ENCODE measurements at places on chromosomes 1 and 21.
A peak's percentile ranks its signal among the peaks of the same experiment; 100 is the strongest.

- no peak for DNase-seq
These were observed 14.5 kb downstream of the PSMG1 start for GRCh38 chr21:39168800-39169199.

DNA sequence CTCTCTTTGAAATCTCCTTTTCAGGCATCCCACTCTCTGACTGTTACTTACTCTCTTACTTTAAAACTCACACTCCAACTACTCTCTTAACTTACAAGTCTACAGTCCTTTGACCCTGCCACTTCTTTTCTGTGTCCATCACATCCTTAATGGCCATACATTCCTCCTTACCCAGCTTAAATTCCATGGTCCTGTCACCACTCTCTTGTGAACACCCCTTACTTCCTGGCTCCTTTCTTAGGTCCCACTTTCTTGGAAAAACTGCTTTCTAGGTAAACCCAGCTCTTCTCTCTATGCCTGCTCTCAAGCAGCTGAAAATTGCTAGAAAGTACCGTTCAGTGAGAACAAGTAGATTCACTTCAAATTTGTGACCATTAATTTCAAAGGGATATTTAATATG lies 109.1 kb downstream of the OLFML2B start:
- no peak for DNase-seq

- no peak for DNase-seq
These were observed 23.9 kb downstream of the ITSN1 start for GRCh38 chr21:33666153-33666552.

DNA sequence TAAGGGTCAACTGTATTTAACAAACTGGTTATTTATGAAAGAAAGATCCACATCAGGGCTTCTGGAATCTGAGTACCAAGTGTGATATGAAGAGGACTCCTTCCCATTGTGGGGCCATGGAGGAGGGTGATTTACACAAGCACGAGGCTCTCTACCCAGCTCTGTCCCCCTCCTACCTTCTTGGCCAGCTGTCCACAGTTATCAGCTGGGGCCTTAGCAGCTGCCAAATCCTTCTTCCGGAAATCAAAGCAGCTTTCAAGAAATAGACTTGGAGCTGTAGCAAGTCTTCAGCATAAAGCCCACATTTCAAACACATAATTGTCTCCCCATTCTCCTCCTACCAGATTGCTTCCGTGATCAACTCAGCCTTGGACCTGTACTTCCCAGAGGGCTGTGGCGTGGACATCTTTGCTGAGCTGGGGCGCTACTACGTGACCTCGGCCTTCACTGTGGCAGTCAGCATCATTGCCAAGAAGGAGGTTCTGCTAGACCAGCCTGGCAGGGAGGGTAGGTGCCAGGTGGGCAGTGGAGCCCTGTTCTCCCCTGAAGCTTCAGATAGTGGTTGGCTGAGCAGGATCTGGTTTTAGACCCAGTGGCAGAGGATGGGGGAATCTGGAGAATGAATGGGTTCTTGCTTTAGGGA lies 15.5 kb downstream of the AZIN2 start:
- DNase-seq: no peak

DNA sequence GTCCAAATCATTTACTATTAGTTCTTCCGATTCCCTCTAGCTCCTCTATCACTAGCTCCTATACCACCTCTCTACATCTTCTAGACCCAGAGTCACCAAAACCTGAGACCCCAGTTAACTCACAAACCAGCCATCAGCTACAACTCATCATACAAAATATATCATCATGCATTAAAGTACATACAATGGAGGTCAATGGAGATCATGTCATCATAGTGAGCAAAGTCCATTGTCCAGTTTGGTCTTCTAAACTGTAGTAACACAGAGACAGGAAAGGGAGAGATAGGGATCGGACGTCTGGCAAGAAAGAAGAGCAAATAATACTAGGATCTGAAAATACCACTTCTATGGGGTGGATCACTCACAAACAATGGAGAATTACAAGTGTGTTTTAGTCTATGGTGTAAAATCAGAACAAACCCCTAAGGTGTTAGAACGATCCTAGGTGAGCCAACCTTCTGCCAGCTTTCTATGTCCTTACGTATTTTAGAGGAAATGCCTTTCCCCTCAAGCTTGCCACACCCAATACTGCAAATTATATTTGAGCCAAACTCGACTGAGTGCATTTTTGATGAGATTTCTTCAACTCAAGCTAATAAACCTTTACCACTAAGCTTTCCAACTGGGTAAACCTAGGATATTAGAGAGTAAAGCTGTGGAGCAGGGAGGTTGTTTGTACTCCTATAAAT lies 3.9 kb downstream of the ADIPOR1 start:
- no peak for DNase-seq

DNA sequence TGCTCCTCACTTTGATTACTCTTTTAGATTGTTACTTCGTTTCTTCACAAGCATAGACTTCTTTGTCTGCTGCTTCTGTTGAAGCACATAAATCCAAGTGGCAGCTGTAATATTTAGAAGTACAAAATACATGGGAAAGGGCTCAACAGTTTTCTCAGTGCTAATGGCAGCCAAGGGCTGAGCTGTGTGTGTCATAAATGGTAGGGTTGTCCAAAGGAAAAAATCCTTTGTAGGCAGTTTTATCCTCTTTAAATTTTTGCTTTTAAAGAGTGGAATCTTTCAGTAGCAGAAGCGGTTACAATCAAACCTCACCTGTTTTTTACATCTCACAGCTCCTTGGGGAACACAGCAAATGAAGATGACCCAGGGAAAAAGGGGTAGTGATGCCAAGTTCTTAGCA lies 650.8 kb downstream of the PLPP3 start:
- no peak for DNase-seq

- DNase-seq: no peak
These were observed 23.9 kb downstream of the IFNAR1 start for GRCh38 chr21:33348706-33349105.

GRCh38 chr1:64388336-64388735 lies 81.6 kb upstream of the CACHD1 start:
- DNase-seq: no peak

DNA sequence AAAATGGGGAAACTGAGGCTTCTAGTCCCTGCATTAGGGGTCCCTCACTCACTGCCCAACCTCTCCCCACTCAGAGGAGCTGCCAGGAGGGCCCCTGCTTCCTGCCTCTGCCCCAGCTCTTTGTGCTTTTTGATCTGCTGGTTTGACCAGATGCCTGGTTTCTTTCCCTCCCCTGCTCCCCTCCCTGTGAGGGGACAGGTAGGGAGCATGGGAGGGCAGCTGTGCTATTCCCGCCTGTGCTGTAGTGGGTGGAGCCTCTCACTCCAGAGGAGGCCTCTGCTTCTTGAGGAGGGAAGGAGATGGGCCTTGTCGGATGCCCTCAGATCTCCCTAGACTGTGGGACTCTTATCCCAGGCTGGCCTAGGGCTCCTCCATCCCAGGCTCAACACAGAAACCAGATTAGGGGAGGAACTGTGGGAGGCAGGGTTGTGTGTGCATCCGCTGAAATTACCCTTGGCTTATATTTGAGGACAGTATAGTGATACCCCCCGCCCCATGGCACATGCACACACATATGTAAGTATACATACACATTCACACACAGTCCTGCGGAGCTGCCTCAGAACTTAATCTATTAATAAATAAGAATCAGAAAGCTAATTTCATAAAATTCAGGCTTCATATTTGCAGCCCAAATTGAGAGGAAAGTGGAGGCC lies 4.6 kb downstream of the BOLA1 start:
- no peak for DNase-seq

GRCh38 chr1:201656311-201657032 lies 117.5 kb downstream of the NAV1 start:
- DNase-seq: no peak

DNA sequence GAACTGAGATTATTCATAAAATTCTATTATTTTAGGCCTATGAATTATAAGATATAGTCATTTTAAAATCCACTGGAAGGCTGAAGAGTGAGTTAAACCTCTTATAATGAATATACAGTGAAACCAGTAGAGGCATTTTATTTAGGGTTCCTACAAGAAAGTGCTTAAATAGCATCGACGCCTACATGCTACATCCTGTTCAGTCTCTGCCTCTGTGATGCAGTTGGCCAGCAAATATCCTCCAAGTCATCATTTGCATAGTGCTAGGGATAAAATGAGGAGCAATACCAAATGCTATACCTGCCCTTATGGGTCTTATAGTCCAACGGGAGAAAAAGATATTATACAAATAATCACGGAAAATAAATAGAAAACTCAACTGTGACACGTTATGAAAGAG lies 59.6 kb downstream of the EDEM3 start:
- DNase-seq: no peak

DNA sequence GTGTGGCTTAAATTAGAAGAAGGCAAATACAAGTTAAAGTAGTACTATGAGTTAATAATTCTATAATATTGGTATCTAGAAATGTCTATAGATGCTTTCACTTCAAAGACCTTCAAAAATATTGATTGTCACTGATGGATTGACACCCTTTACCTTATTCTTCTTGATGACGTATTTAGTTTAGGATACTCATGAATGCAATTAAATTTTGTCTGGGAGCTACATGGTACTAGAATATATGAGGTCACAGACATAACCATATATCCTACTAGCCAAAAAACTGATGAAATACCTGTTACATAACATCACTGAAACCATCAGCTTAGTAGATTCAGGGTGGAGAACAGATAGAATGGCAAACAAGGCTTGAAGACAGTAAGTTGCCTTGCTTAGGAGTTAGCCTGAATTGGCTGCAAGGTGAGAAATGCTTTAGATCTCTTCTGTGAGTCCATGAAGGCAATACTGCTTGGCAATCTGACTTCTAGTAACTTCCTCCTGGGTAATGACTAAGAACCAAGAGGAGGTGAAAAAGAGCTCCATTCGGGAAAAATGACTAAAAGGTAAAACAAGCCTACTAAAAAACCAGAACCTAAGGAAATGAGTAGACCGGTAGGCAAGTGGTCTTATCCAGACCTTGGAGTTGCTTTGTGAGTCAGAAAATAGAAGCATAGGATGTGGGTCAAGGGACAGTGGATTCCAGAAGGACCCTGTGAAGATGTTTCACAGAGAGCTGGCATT lies 16.9 kb upstream of the ARHGAP29 start:
- DNase-seq: no peak

DNA sequence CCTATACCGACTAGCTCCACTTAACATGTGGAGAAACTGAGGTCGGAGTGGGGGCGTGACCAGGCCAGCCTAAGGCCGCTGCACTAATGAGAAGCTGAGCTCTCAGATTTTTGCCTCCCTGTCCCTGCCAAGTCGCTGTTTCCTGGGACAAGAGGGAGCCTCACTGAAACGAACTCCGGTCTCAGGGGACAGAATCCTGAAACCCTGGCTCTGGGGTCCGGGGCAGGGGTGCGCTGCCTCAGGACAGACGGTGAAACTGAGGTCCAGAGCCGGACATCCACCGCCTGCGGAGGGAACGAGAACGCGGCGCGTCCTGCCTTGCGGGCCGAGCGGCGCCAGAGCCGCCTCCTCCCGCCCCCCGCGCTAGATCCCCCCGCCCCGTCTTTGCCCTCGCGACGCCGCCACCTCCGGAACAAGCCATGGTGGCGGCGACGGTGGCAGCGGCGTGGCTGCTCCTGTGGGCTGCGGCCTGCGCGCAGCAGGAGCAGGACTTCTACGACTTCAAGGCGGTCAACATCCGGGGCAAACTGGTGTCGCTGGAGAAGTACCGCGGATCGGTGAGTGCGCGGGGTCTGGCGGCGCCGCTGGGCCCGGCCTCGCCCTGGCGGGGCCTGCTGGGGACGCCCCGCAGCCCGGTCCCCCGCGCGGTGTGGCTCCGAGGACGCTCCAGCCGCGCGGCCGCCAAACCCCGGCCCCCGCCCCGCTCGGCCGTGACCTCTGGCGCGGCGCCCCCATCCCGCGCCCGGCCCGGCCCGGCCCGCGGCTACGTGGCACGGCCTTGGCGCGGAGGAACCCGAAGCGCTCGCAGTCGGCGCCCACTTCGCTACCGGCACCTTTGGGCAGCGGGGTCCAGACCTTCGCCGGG lies at the start of gene GPX7:
TSS of gene GPX7 (plus strand) at position 381 of the 865 bp plus-strand sequence. CDS start at position 420, 39 bp downstream.
- DNase-seq: peak; percentile 48

GRCh38 chr1:63401945-63402344 lies 34.5 kb downstream of the ALG6 start:
- DNase-seq: no peak

GRCh38 chr1:228083871-228084278 lies 1.4 kb downstream of the ARF1 start:
- DNase-seq: no peak

- DNase-seq: no peak
These were observed 51.3 kb upstream of the SELENON start for GRCh38 chr1:25748531-25749205.

- no peak for DNase-seq
These were observed 133.4 kb downstream of the NEK7 start for GRCh38 chr1:198290089-198290683.

DNA sequence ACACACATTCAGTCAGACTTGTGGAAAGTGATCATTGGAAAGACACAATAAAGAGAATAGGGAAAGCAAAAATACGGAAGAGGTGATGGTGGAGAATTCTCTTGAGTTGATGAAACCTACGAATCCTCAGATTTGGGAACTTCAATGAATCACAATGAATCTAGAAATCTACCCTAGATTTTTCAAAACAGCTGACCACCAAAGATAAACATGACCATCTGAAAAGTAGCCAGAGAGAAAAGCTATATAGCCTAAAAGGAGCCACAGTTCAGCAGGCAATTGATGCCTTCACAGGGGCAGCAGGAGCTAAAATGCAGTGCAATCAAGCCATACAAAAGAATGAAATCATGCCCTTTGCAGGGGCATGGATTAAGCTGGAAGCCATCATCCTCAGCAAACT lies 170.6 kb upstream of the RUNX1 start:
- no peak for DNase-seq

DNA sequence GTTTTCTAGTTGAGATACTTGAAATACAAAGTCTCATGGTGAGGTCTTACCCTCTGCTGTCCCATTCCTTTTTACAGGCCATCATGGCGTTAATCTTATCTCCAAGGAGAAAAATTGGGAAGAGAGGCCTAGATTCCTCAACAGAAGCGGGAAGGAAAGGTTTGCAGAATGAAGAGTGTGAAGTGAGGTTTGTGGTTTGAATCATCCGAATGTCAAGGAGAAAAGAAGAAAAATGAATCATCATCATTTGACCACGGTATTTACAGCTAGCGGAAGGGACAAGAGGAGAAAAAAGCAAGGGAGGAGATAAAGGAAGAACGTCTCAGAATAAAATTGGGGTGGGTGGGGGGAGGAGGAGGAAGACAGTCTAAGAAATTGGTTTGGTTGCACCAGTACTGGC lies 935 bp upstream of the COG2 start:
- DNase-seq: no peak
